ENCODE measurements at places on chromosomes 16 and 17. TPM values are rescaled to one million over a fixed set of nuclear protein-coding genes. Genes with fewer than 3 reads are reported as not detected.

GRCh38 chr17:19260958-19261357, 23.8 kb downstream of the EPN2 start:
- no peak for DNase-seq

The G6PC1 gene
- not detected for total RNA-seq

GRCh38 chr16:46747777-46748651, at the start of gene MYLK3:
Gene MYLK3, minus strand, starts transcription at chr16:46748344. Its CDS starts 151 bp downstream, at chr16:46748193.
- no peak for DNase-seq

The NMRAL1 gene
- 26.5 TPM for total RNA-seq

DNA sequence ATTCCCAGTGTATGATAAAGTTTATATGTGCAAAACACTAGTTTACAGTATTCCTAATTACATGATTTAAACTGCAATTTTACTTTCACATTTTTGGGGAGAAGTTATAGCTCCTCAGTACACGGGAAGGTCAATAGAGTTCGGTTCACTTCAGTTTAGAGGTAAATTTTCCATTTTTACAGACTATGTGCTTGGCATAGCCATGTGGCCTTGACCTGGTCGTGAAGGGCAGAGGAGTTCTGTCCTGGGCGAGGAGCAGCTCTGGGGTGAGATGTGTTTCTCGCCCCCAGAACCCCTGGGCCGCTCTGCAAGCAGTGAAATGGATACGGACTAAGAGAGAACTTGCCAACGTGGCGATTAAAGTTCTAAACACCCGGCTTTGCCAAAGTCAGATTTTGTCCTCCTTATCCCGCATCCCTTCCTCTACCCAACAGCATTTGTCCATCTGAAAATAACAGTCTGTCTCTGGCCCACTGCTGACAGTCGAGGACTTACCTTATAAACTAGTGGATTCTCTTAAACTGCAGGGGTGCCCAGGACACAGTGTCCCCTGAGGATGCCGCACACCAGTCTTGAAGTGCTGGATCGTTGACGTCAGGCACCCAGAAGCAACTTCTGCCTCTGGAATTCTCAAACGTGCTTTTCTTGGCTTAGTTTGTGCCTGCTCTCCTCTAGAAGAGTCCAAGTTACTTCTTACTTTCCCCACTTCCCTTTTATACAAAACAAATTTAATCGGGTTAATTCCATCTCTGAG, 1.5 kb upstream of the SIAH1 start:
- DNase-seq: no peak

DNA sequence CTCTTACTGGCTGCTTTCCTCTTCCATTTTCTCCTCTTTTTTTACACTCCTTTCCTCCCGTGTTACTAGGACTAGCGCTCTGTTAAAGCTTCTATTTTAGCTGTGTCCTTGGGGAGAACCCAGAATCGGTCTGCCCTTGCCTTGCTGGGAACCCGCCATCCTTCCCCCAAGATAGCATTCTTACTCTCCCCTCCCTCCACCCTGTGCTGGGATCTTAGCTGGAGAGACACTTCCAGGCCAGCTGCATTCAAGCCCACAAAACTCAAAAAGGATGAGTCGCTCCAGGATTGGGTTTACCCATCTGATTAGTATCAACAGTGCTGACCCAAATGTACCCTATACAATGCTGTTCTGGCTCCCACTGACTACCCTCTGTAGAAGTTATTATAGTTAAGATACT, 200.5 kb upstream of the ASIC2 start:
- no peak for DNase-seq

GRCh38 chr16:30054959-30055553, 10.5 kb upstream of the ALDOA start:
- no peak for DNase-seq

DNA sequence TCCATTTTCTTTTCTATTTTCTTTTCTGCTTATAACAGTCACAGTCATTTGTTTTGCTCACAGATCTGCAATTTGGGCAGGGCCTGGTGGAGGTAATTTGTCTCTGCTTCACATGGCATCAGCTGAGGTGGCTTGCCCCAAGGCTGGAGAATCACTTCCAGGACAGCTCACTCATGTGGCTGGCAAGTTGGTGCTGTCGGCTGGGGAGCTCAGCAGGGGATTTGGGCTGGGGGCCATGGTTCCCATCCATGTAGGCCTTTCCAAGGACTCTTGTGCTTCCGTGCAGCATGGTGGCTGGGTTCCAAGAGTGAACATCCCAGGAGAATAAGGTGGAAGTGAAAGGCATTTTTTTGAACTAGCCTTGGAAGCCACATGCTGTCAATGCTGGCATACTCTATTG, 85.7 kb downstream of the MGAT5B start:
- no peak for DNase-seq

DNA sequence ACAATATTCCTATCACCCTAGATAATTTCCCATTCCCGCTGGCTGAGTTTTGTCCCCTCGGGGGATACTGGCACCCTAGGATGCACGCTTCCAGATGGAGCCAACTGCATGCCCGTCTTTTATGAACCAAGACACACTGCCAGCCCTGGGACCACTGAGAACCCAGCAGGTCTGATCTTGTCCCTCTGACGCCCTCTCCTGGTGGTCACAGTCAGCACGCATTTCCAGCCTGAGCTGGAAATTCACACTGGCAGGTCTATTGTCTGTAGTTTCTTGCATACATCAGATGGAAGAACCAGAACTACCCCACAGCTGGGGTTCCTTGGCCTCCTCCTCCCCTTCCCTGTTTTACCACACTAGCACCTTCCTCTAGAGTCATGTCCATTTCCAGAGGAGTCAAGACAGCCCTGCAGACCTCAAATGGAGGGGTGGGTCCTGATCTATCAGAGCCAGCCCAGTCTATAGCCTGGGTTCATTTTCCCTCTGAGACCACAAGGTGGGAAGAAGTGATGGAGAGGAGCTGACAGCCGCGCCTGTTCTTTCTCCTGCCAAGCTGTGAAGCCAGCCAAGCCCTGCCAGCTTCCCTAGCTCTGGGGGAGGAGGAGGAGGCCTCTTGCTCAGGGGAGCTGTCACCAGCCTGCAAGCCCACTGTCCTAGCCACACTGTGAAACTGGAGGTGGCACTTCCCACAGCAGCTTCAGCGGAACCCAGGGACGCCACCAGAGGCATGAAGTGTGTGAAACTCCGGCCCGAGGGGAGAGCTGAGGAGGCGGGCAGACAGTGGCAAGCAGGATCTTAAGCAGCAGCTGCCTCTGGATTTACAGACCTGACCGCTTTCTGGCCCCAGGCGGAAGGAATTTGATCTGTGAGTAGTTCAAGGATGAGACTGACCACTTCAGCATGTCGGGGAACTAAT, 29.3 kb downstream of the MXRA7 start:
- peak; percentile 55 for DNase-seq

GRCh38 chr16:27518226-27518625, 31.5 kb downstream of the GTF3C1 start:
- no peak for DNase-seq

The WNT9B gene
- total RNA-seq: not detected

DNA sequence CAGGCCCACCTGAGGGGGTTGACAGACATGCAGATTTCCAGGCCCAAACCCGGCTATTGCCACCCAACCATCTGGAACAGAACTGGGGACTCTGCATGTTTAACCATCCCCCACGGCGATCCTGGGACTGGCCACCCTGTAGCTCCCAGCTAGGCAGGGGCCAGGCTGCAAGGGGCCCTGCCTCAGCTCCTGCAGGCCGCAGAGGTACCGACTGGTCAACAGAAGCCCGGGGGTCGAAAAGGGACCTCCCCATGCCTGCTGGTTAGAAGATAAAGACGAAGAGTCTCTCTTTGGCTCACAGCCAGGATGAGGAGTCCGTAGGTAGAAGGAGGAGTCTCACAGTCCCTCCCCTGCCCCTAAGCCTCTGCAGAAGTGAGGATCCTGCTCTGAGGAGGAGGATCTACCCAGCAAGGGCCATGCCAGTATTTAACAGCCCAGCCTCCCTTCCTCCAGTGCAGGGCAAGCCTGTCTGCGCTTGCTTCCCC, 223.4 kb upstream of the TNRC6C start:
- DNase-seq: no peak

GRCh38 chr17:56570199-56570598, 23.3 kb upstream of the NOG start:
- DNase-seq: peak; percentile 32

DNA sequence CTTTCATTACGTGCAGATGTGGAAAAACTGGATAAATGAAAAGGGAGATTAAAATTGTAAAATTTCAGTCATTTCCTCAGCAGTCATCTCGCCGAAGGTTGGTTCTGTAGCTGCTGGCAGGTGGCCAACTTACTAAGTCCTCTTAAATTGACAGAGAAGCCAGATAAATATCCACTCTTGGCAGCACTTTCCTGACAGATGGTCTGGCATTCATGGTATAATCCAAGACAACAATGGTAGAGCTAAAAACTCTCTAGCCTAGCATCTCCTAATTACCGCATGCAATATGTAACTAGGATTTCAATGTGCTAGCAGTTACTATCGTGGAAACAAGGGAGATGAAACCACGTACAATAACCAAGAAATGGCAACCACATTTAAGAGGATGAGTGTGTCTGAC, 306.3 kb downstream of the CNTNAP4 start:
- no peak for DNase-seq

- DNase-seq: no peak
Measured at GRCh38 chr16:15446901-15447300, 12.5 kb downstream of the BMERB1 start.

- DNase-seq: no peak
Measured at GRCh38 chr17:73822371-73822770, 178.1 kb upstream of the SDK2 start.

GRCh38 chr16:87696726-87697125, 69.1 kb downstream of the KLHDC4 start:
- no peak for DNase-seq

DNA sequence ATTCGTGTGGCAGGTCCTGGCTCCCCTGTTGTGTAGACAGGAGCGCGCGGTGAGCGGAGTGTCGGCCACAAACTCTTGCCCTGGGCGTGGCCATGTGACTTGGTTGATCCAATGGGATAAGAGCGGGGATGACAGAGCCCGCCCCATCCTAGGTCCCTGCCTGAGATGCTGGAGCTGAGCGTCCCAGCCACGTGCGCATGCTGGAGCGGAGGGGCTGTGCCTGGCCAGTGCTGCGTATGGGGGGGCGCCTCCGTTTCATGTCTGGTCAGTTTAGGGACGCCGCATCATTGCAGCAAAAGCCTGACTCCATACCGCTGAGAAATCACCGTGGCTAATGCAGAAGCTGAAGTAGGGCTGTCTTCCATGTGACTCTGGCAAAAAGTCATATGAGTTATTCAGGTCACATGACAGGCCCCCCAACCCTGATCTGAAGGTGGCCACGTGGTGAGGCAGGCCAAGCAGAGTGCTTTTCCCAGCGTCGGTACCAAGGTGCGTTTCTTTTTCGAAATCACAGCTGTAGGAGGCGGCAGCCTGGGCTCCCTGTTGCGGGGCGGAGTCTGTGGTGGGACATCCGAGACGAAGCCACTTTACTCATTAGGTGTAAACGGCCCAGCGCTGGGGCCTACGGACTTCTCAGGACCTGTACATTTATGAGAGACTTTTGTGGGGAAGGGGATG, 22.5 kb downstream of the HSBP1 start:
- no peak for DNase-seq

DNA sequence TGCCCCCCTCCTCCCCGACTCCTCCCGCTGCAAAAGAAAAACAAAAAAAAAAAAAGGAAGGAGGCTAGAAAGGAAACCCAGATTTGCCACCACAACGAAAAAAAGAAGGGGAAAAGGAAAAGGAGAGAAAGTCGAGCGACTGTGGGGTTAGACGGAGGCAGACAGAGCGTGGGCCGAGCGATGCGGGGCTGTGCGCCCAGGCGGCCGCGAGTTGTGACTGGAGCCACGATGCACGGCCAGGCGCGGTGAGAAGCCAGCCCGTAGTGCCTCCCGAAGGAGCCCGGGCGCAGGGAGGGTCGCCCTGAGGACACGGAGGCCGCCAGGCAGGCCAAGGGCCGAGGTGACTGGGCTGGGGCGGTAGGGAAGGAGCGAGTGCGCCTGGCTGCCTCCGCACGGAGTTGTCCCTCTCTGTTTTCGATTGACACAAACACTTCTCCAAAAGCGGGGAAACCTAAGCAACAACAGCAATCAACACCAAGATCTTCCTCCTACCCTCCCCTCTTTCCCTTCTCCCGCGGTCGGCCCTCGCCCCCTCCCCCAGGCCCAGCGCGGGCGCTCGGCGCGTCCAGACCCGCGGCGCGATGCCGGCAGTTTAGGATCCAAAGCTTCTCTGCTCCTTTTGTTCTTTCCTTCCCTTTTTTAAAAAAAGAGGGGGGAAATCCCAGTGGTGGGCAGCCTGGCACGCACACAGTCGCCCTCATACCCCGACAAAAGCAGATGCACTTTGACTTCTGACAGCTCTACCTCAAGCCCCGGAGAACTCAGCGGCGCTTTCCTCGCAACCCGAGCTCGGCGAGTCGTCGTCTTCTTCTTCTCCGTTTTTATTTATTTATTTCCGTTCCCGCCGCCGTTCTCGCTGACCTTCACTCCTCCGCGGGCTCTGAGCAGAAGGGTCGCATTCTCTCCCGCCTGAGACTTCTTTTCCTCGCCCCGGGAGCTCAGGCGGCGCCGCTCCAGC, at the start of gene LHX1:
TSS of gene LHX1 (plus strand) at position 475 of the 958 bp plus-strand sequence. CDS start 723 bp downstream, outside the sequence.
- no peak for DNase-seq

GRCh38 chr16:72884573-72884972, 163.4 kb downstream of the ZFHX3 start:
- DNase-seq: no peak

- no peak for DNase-seq
Measured at GRCh38 chr17:64596439-64596838, 65.7 kb downstream of the SMURF2 start.

GRCh38 chr17:2125013-2125535, 70.2 kb downstream of the HIC1 start:
- DNase-seq: peak; percentile 49

- no peak for DNase-seq
Measured at GRCh38 chr17:5675625-5676421, 91.5 kb upstream of the NLRP1 start.
